ENCODE measurements at places on chromosomes 2 and 18.
A peak's percentile ranks its signal among the peaks of the same experiment; 100 is the strongest.

- DNase-seq, result no peak
These were observed 1305.5 kb upstream of the NXPH2 start for GRCh38 chr2:140085674-140086073.

- no peak for DNase-seq
These were observed 54.4 kb upstream of the ZNF397 start for GRCh38 chr18:35186291-35187034.

DNA sequence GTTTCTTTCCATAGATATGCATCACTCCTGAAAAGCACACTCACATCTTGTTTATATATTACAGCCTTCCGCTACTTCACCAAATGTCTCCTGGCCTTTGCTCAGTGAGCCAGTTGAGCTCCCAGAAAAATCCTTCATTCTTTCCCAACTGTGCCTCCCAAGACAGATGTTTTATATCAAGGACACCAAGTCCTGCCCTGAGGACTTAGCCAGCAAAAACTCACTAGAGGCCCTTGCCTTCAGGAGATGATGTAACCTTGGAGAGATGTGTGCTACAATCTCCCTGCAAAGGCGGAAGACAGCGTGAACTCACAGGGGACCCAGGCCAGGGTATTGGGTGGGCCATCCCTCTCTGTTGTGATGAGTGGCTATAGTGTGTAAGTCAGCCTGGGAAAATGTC lies 86.1 kb upstream of the CTAGE1 start:
- peak; percentile 57 for DNase-seq

GRCh38 chr18:59005262-59005661 lies 134.4 kb upstream of the SEC11C start:
- peak; percentile 74 for DNase-seq

DNA sequence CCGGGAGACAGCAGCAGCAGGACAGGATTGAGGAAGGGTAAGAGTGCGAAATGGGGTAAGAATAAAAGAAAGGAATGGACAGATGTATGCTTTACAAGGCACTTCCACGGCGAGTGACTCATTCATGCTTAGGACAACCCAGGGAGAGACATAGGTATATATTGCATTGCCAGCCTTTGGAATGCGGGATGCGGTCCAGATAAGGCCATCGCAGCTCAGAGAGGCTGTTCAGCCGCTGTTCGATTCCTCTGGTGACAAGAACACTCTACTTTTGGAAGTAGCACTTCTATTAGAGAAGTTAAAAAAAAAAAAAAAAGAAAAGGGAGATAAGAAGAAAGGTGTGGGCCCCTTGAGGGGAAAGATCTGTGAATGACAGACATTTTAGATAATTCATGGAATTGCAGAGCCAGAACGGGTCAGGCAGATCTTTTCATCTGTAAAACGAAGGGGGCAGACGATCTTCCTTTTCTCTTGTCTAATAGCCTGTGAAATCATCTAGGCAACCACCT lies 819 bp upstream of the NCOA1 start:
- DNase-seq, result no peak

GRCh38 chr18:68916734-68917133 lies 118.9 kb downstream of the CCDC102B start:
- no peak for DNase-seq

- no peak for DNase-seq
These were observed 783.7 kb upstream of the SOX11 start for GRCh38 chr2:4908461-4908860.

DNA sequence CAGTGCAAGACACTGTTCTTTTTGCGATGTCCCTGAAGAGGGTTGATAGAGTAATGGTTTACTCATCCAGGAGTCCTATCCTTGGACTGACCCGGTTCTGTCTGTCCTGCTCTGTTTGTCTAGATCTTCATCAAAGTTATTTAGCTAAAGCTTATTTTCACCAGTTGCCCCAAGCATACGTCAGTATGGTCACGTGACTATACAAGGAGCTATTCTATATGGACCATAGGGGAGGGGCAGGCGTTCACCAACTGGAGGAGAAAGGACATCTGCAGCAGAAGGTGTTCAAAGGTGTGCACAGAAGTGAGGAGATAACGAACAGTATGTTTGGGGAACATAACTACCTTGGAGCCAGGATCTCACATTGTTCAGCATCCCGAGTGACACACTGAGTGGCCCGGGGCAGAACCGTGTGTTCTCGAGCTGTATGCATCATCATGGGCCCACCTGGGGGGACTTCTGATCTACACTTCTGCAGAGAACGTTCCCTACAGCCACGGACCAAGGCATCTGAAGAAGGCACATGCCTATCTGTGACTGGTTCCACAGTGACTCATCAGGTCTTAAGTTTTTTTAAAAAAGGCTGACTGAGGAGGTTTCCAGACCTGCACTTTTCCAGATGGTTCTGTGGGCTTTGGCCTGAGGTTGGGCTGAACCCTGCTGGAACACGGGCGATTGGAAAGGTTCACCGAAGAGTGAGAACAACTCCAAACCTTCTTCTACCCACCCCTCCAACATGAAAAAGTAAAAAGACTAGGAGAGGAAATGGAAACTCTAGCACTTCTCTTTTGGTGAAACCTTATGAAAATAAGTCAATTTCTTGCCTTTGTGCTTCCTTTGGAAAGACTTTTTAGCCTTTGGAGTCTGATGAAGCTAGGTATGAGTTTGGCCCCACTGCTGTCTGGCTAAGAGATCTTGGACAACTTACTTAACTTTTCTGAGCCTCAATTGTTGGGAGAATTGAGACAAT lies 68.6 kb upstream of the YWHAQ start:
- peak; percentile 49 for DNase-seq

DNA sequence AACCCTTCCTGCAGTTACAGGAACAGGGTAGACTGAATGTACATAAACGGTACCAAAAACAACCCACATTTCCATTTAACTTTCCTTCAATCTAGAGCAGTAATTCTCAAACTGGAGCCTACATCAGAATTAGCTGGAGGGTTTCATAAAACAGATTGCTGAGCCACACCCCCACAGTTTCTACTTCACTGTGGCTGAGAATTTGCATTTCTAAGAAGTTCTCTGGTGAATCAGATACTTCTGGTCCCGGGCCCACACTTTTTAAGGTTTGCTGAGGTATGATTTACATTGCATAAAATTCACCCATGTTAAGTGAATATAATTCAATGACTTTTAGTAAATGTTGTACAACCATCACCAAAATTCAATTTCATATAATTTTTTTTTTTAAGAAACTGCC lies 113.7 kb downstream of the SRBD1 start:
- DNase-seq, result no peak

- peak; percentile 25 for DNase-seq
These were observed 66.7 kb upstream of the HAAO start for GRCh38 chr2:42859006-42859552.

- no peak for DNase-seq
These were observed 382.6 kb upstream of the CDH2 start for GRCh38 chr18:28559511-28559910.

DNA sequence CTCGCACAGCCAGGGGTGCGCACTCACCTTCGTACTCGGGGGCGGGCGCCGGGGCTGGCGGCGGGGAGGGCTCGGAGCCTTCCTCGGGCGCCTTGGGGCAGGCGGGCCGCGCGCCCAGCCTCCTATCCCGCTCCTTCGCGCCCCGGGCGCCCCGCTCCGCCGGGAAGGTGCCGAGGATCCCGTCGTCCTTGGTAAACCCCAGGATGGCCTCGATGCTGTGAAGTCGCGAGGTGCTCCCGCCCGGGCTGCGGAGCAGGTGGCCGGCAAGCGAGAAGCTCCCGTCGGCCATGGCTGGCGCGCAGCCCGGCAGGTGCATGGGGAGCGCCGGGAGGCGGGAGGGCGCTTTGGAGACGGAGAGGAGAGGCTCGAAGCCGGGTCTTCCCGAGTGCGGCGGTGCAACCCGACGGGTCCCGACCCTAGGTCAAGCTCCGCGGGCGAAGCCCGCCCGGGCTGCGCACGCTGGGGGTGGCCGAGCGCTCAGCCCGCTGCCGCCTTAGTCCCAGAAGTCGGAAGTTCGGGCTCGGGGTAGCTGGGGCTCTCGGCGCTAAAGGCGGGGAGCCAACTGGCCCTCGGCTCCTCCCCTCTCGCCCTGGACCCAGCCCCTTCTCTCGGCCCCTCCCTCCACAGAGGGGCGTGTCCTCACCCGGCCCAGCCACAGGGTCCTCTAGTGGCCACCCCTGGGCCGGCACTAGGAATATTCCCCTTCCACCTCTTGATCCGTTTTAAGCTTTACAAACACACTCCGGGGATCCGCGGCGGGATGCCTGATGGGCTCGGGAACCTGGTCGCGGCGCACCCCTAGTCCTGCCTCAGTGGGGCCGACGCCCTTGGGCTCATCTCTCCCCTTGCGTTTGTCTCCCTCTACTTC lies at the start of gene RAX:
Gene RAX, minus strand, starts transcription at position 564 of the 868 bp plus-strand sequence. Its CDS starts 248 bp downstream, at position 316.
- DNase-seq, result no peak

- DNase-seq, result no peak
These were observed 5.1 kb downstream of the ITGB6 start for GRCh38 chr2:160194946-160195345.

GRCh38 chr18:68564961-68565360 lies 149.9 kb downstream of the TMX3 start:
- DNase-seq, result peak; percentile 13

GRCh38 chr18:74282755-74283554 lies 8.8 kb downstream of the CYB5A start:
- no peak for DNase-seq

DNA sequence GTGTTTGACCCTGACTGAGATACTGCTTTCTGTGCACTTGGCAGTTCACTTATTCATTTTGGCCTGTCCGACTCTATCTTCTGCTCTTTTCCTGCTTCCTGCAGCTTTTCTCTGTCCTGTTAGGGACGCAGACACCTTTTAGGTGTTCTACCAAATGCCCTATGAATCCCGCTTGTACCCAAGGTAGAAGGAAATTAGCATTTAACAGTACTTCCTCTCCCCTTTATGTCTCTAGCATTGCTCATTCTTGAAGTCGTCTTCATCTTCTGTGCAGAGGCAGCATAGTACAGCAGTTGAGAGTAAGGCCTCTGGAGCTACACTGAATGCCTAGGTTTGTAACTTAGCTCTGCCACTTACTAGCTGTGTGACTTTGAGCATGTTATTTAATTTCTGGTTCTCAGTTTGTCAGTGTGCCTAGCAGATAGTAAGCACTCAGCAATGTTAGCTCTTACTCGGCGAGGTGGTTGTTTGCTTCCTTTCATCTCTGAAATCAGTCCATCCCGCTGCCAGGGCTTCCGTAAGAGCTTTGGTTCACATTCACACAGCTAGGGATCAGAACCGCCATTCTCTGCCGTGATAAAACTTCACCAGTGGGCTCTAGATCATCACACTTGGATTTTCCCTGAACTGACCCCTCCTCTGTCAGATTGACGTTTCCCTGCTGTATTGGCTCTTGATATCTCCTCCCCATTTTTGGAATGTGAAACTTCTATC lies 1.4 kb downstream of the CCT7 start:
- no peak for DNase-seq

DNA sequence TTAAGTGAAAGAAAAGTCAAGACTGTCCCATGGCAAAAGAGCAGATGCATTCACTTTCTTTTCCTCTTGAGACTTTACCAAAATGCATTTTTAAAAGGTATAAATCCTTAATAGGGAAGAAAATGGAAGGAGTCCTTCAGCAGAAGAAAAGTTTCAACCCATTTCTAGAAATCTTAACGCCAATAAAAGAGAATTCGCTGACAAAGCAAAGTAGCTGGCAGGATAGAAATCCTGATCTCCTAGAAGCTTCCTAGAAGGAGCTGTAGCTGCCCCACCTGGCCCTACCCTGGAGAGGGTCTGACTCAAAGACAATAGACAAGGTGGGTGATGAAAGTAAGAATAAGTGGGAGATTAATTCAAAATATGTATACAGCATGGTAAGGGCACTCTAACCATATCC lies 144.9 kb upstream of the PKDCC start:
- DNase-seq, result no peak

- no peak for DNase-seq
These were observed 1004.1 kb upstream of the NRXN1 start for GRCh38 chr2:52036024-52036423.

GRCh38 chr2:114442510-114442909 lies at the start of gene DPP10:
Gene DPP10, plus strand, starts transcription at chr2:114442641.
- DNase-seq, result no peak

DNA sequence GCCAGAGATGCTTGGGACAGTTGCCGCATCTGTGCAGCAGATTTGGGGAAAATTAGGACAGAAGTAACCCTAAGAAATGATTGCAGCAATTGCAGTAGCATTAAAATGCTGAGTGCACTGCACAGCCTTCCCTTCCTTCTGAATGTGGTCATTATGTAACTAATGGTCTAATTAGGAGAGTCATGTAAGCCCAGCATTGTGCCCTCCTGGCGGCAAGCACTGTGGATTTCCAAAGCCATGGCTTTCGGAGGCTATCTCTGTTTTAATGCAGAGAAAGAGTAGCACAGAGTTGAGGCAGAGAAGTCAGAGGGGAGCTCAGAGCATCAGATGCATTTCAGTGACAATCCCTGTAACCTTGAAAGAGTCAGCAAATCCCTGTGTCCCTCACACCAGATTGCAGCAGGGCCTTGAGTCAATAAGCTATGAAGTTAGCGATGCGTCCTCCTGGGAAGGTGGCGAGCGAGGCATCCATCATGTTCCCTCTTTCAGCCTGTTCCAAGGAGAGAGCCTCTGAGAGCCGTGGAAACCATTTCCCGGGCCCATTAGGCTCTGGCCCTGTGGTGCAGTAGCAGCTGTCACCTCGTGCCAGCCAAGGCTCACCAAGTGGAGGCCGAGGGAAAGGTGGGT lies 307.2 kb downstream of the FBXO15 start:
- no peak for DNase-seq

- no peak for DNase-seq
These were observed 149.7 kb downstream of the MREG start for GRCh38 chr2:215863687-215864086.

Measured in GM04503 (cell line).